ENCODE measurements at places on chromosomes 11 and 22. TPM values are rescaled to one million over a fixed set of nuclear protein-coding genes. Genes with fewer than 3 reads are reported as not detected.

The TIMM8B gene
- 48.7 TPM for total RNA-seq

The FIBP gene
- 170 TPM for total RNA-seq

The CELSR1 gene
- 0.29 TPM for total RNA-seq

The MPZL3 gene
- total RNA-seq: under 0.01 TPM

The C22orf31 gene
- total RNA-seq: not detected

The CBLIF gene
- total RNA-seq: not detected

The DEPDC5 gene
- total RNA-seq: 11.7 TPM

The KCTD14 gene
- total RNA-seq: 2.6 TPM

The MEN1 gene
- 21.6 TPM for total RNA-seq

The FAM180B gene
- not detected for total RNA-seq

The OAF gene
- total RNA-seq: 98.4 TPM

The LRRC4C gene
- total RNA-seq: not detected

The FTH1 gene
- total RNA-seq: 402 TPM

The OR4P4 gene
- total RNA-seq: not detected

The KRTAP5-9 gene
- not detected for total RNA-seq

The MRGPRX3 gene
- not detected for total RNA-seq

Data from myometrial cell (primary cell).